ENCODE measurements at places on chromosomes 1 and 21. TPM values are rescaled to one million over a fixed set of nuclear protein-coding genes. Genes with fewer than 3 reads are reported as not detected.

The KCNH1 gene
- total RNA-seq: not detected

The TNFRSF14 gene
- 209 TPM for total RNA-seq

The RSPH1 gene
- not detected for total RNA-seq

The FCRL4 gene
- total RNA-seq: not detected

The LCE1F gene
- total RNA-seq: not detected

The MFAP2 gene
- total RNA-seq: not detected

- no peak overlapping the region for H3K4me3 ChIP-seq
- H3K36me3 ChIP-seq: no peaks in the 10 kb centered on the region
- peaks cover 9% of the 10 kb centered on the region for H3K27me3 ChIP-seq
- no peaks in the 10 kb centered on the region for H3K4me1 ChIP-seq
Measured at GRCh38 chr1:110475362-110476027, 24.5 kb downstream of the PROK1 start.

- H3K27me3 ChIP-seq: peaks cover 4% of the 10 kb centered on the region
- H3K4me3 ChIP-seq: no peak overlapping the region
- no peaks in the 10 kb centered on the region for H3K36me3 ChIP-seq
- no peak for DNase-seq
- no peaks in the 10 kb centered on the region for H3K4me1 ChIP-seq
Measured at GRCh38 chr1:115303364-115303763, 34.7 kb downstream of the NGF start.

DNA sequence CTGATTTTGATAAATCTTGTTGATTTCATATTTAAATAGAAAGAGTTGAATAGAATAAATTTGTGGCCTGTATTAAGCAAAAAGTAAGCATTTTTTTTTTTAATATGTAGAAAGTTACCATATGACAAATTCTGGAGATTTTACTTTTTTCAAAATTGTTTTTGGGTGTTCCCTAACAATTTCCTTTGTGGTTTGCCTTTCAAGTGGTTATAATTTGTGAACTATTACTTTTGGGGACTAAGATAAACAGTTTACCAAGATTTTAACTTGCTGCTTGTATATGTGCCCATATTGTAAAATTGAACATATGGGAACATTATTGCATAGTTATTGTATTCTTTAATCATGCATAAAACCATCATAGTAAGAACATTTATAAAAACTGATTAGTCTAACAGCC, 34.6 kb downstream of the SLC30A7 start:
- H3K4me1 ChIP-seq: peaks cover 37% of the 10 kb centered on the region
- H3K36me3 ChIP-seq: peaks cover 40% of the 10 kb centered on the region
- H3K4me3 ChIP-seq: peak overlapping the region; percentile 42
- no peaks in the 10 kb centered on the region for H3K27me3 ChIP-seq
- H3K27ac ChIP-seq: no peak overlapping the region

DNA sequence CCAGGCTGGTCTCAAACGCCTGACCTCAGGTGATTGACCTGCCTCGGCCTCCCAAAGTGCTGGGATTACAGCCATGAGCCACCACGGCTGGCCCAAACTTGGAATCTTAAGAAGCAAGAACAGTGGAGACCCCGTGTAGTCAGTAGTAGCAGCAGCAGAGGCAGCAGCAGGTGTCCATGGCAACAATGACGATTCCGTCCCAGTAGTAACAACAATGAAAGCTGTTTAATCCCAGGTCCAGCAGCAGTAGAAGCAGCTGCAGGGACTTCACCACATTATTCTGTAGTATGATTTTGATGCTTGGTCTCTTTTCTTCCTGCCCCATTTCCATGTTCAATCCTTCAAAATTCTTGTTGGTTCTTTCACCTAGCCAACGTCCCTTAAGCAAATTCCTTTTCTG, 69.6 kb upstream of the KCTD3 start:
- no peak overlapping the region for H3K27ac ChIP-seq
- no peak overlapping the region for H3K4me3 ChIP-seq
- no peak for DNase-seq
- no peaks in the 10 kb centered on the region for H3K4me1 ChIP-seq

DNA sequence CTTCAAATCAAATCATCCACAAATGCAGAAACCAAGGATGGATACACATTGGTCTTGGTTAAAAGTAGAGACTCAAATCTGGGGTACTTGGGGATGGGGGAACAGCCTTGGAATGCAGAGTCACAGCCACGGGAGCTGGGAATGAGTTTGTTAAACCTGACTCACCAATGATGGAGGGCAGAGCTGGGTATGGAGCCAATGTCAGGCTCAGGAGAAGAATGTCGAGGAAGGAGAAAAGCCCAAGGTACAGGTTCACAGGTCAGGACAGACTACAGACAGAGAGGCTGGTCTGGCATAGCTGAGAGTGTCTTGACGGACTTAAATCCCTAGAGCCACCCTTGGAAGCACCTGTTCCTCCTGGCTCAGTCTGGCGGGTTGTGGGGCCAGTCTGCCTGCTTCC, 237.6 kb downstream of the NTNG1 start:
- no peak overlapping the region for H3K4me3 ChIP-seq
- H3K27me3 ChIP-seq: no peaks in the 10 kb centered on the region
- H3K27ac ChIP-seq: no peak overlapping the region
- DNase-seq: no peak
- H3K36me3 ChIP-seq: no peaks in the 10 kb centered on the region

DNA sequence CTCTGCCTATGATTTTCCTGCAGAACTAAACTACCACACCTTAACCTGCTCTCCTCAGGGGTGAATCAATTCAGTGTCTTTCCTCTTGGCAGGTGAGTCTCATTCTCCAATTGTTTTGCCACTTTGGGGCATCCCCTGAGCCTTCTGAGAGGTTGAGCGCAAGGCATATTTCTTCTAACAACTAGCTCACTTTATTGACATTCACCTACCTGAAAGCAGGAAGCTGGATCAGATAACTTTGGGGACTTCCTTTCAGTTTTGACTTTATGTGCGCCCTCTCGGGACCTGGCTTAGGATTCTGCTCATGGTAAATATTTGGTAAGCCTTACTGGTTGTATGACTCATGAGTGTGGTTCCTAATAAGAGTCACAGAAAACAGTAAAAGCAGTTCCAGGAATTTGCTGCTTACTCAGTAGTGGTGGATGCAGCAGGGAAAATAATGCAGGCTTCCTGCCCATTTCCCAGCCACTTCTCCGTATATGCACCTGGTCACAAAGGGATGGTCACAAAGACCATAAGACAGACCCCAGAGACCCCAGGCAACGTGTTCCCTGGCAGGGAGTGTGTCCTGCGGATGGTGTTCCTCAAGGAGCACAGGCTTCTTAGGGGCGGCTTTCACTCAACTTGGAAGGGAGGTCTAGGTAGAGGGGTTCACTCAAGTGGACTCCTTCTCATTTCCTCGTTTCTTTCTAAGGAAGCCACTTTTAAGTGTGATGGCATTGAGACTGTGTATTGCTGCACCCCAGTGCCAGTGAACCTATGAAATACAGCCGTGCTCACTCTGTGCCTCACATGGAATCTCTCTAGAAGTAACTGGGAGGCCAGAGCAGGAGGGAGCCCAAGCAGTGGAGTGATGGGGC, 22.0 kb upstream of the BATF3 start:
- peak overlapping the region; percentile 78 for H3K27ac ChIP-seq
- DNase-seq: peak; percentile 83
- H3K27me3 ChIP-seq: peaks cover 14% of the 10 kb centered on the region
- H3K4me3 ChIP-seq: peak overlapping the region; percentile 69
- peaks cover 23% of the 10 kb centered on the region for H3K36me3 ChIP-seq
- peaks cover 34% of the 10 kb centered on the region for H3K4me1 ChIP-seq

- H3K36me3 ChIP-seq: no peaks in the 10 kb centered on the region
- H3K4me1 ChIP-seq: no peaks in the 10 kb centered on the region
- H3K4me3 ChIP-seq: no peak overlapping the region
- no peak overlapping the region for H3K27ac ChIP-seq
Measured at GRCh38 chr21:36783612-36784374, 84.9 kb downstream of the SIM2 start.

- no peaks in the 10 kb centered on the region for H3K36me3 ChIP-seq
- peaks cover 47% of the 10 kb centered on the region for H3K27me3 ChIP-seq
- DNase-seq: no peak
- H3K4me1 ChIP-seq: no peaks in the 10 kb centered on the region
- no peak overlapping the region for H3K4me3 ChIP-seq
Measured at GRCh38 chr1:40110389-40110788, 13.3 kb upstream of the PPT1 start.

- H3K27ac ChIP-seq: no peak overlapping the region
- no peaks in the 10 kb centered on the region for H3K4me1 ChIP-seq
- DNase-seq: no peak
Measured at GRCh38 chr21:24076179-24076578, 1531.1 kb downstream of the MRPL39 start.

DNA sequence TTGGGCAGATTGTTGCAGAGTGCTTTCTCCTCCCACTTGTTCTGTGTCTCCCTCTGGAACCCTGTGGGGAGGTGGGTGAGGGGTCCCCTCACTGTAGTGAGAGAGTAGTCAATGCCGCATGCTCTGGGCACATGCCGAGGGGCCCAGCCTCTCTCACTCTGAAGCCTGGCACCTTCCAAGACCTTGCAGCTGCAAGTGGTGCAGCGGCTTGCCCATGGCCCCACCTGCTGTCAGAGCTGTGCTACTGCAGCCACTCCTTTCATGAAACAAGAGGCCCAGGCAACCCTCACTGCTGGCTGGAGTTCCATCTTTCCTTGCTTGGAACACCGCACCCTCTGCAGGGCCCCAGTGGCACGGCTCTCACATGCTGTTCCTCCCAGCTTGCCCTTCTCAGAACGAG, 58.4 kb upstream of the COL6A1 start:
- H3K4me3 ChIP-seq: no peak overlapping the region
- DNase-seq: peak; percentile 81
- no peak overlapping the region for H3K27ac ChIP-seq
- no peaks in the 10 kb centered on the region for H3K4me1 ChIP-seq
- no peaks in the 10 kb centered on the region for H3K27me3 ChIP-seq
- no peaks in the 10 kb centered on the region for H3K36me3 ChIP-seq

DNA sequence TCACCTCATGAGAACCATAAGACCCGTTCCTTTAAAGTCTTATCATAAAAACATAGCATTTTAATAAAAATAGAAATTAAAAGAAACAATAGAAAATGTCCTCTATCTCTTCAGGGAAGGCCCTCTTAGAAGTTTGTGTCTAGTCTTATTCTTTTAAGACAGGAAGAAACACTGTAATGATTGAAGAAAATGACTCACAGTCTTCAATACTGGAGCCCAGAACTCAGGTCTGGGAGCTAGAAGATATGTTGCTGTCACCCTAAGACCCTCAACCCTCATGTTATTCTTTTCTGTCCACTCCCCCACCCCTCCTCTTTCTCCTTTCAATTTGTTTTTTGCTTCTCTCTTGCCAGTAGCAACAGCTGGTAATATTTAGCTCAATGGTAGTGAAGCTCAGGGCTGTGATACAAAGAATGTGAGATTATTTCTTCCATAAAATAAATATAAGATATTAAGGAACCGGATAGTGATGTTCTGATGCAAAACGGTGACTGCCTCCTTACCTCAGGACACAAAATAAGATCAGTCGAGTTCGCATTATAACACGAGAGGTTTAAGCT, 12.0 kb downstream of the DUSP10 start:
- peak overlapping the region; percentile 61 for H3K4me3 ChIP-seq
- peak overlapping the region; percentile 62 for H3K27ac ChIP-seq
- H3K4me1 ChIP-seq: peaks cover 69% of the 10 kb centered on the region
- no peaks in the 10 kb centered on the region for H3K27me3 ChIP-seq
- no peak for DNase-seq

- no peak overlapping the region for H3K27ac ChIP-seq
- H3K4me3 ChIP-seq: peak overlapping the region; percentile 6
- DNase-seq: no peak
- no peaks in the 10 kb centered on the region for H3K27me3 ChIP-seq
- H3K36me3 ChIP-seq: no peaks in the 10 kb centered on the region
Measured at GRCh38 chr21:28738882-28739281, 253.8 kb downstream of the LTN1 start.

- H3K27ac ChIP-seq: peak overlapping the region; percentile 1
- H3K27me3 ChIP-seq: no peaks in the 10 kb centered on the region
- H3K4me3 ChIP-seq: no peak overlapping the region
- H3K4me1 ChIP-seq: peaks cover 23% of the 10 kb centered on the region
- peaks cover 43% of the 10 kb centered on the region for H3K36me3 ChIP-seq
Measured at GRCh38 chr1:167431261-167431908, 86.9 kb downstream of the CD247 start.

Measured in activated CD4-positive, alpha-beta T cell treated with anti-CD3 and anti-CD28 coated beads, Interleukin-2, amount 10 ng/mL, durations not matched to agents 24 days and 14 days (primary cell).